Activated CD4-positive, alpha-beta T cell treated with anti-CD3 and anti-CD28 coated beads for 1 hour (primary cell): ENCODE measurements at places on chromosomes 13 and 19.

- no peak for DNase-seq
Observed at GRCh38 chr13:21673789-21674489, 3.1 kb downstream of the FGF9 start.

GRCh38 chr19:17394891-17395415, 957 bp upstream of the CCDC194 start:
- DNase-seq, result peak; percentile 53

GRCh38 chr19:4977299-4978174, 8.6 kb downstream of the KDM4B start:
- DNase-seq, result no peak

- no peak for DNase-seq
Observed at GRCh38 chr19:51131780-51132680, 7.3 kb downstream of the SIGLEC9 start.

DNA sequence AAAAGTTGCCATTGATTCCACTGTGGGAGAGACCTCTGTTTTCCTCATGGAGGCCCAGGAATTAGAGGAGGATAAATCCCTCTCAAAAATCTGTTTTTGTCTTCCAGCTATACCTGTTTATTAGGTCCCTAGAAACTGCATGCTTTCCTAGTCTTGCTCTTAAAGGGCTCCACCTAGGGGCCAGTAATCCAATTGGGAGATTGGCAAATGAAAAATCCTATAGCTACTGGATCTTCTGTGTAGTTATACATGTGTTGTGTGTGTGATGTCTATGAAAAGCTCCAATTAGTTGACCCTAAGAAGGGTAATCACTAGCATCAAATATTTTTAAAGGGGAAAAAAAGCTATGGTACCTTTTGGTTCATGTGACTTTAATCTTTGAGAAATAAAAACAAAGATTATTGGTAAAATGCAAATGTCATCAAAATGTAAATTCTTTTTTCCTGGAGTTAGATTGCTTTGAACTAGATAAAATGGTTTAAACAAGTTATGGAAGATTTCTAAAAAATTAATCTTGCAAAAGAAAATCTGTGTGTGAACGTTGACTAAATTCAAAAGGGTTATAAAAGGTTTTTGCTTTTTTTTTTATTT, 63.4 kb upstream of the C1QTNF9B start:
- no peak for DNase-seq

- no peak for DNase-seq
Observed at GRCh38 chr19:40411125-40411842, 1.9 kb downstream of the PRX start.

GRCh38 chr19:34480971-34481841, at the start of gene WTIP:
Gene WTIP (plus strand): TSS chr19:34481758. CDS start chr19:34481975, 217 bp downstream.
- no peak for DNase-seq

- no peak for DNase-seq
Observed at GRCh38 chr19:43525836-43526771, 897 bp downstream of the ETHE1 start.

GRCh38 chr19:459724-460511, 915 bp downstream of the SHC2 start:
- no peak for DNase-seq

DNA sequence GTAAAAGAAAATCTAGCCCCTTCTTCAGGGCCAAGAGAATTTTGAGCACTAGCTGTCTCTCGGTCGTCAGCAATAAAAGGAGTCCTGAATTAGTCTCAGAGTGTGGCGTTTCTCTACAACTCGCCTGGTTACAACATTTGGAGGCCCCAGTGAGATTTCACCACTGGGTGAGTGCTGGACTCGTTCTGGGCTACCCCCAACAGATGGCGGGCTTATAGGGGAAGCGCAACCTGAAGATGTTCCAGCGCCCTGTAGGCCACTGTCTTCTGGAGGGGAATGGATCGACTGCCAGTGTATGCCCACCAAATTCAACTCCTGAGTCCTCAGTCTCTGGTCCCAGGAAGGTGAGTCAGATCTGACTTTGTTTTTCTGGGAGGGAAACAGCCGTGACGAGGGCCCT, 11.7 kb upstream of the ZNF181 start:
- no peak for DNase-seq

DNA sequence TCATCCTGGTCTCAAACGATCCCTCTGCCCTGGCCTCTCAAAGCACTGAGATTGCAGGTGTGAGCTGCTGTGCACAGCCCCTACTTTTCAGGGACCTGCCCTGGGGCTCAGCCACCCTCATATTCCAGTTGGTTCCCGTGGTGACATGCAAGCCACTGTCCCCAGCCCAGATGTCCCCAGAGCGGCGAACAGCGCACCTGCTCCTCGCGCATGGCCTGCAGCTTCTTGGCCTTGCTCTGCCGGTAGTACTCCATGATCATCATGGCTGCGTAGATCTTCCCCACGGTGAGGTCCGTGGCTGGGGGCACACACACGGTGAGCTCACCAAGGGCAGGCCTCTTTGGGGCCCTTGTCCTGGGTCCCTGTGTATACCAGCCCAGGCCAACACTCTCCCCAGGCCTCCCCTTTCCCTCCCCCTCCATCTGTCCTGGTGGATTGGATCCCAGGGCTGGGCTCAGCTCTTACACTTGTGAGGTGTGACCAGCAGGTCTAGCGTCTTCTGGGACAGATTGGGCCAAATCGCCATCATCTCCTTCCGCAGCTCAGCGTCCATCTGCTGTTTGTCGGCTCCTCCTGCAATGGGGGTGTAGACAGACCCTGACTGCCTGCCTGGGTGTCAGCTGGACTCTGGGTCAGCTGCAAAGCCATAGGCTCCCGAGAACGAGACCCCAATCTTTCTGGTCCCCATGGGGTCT, 64.0 kb downstream of the IER2 start:
- DNase-seq, result no peak

GRCh38 chr19:20928371-20928770, 5.3 kb downstream of the ZNF85 start:
- no peak for DNase-seq

DNA sequence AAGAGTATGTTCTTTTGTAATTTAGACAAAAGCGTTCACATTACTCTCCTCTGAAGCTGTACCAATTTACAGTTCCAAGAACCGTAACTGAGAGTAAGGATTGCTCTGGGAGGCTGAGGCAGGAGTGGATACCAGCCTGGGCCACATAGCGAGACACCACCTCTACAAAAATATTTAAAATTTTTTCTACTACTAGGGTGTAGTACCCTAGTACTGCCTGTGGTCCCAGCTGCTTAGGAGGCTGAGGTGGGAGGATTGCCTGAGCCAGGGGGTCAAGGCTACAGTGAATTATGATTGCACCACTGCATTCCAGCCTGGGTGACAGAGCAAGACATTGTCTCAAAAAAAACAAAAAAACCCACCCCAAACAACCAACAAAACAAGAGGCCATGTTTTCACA, 12.1 kb upstream of the CYP2A6 start:
- DNase-seq, result no peak

DNA sequence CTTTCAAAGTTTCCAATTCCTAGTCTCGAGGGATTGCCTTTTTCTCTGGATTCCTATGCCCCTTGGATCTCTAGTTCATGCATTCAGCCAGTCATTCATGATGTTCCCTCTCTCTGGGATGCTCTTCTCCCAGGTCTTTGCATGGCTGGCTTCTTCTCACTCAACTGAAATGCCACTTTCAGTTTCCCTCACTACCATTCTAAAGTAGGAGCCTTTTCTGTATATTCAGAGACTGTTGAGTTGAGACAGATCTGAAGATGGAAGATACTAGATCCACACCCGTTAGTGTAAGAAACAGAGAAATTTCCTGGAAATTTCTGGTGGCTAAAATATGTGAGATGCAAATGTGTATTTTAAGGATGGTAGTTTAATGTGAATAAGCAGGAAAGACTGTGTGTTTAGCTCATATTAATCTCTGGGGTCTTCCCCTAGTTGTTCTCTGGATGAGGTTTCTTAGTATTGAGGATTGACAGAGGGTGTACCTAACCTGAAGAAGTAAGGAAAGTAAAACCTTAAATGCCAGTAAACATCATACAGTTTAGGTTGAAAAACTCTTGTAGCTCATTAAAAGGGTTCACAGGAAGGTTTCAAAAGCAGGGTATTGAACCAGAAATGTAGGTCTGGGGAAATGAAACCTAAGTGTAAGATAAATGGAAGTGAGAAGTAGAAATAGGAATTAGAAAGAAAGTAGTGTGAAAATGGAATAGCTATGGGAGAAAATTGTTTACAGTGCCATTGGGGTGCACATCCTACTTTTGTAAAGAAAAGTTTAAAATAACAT, 331.3 kb downstream of the NDFIP2 start:
- no peak for DNase-seq

DNA sequence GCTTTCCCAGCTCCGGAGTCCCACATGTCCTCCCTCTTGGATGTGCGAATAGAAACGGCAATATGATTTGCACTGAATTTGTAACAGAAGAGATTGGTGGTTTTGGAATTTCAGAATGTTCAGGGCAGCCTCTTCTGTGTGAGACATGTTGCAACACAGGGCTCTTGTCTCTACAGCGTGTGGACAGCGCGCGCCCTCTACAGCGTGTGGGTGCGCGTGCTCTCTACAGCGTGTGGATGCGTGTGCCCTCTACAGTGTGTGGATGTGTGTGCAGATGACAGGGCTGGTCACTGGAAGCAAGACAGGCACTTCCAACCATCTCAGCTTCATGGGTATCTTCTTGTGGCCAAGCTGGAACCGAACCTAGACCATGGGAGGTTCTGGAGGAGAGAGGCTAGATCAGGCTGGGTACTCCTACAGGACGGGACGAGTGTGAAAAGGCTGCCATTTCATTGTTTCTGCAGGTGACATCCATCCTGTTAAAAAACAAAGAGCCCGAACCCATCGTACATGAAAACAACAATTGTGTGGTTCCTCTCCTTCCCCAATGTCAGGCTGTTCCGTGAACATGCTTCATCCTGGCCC, 78.4 kb downstream of the TEX29 start:
- DNase-seq, result no peak

- no peak for DNase-seq
Observed at GRCh38 chr13:43140985-43141384, 117.6 kb downstream of the DNAJC15 start.

DNA sequence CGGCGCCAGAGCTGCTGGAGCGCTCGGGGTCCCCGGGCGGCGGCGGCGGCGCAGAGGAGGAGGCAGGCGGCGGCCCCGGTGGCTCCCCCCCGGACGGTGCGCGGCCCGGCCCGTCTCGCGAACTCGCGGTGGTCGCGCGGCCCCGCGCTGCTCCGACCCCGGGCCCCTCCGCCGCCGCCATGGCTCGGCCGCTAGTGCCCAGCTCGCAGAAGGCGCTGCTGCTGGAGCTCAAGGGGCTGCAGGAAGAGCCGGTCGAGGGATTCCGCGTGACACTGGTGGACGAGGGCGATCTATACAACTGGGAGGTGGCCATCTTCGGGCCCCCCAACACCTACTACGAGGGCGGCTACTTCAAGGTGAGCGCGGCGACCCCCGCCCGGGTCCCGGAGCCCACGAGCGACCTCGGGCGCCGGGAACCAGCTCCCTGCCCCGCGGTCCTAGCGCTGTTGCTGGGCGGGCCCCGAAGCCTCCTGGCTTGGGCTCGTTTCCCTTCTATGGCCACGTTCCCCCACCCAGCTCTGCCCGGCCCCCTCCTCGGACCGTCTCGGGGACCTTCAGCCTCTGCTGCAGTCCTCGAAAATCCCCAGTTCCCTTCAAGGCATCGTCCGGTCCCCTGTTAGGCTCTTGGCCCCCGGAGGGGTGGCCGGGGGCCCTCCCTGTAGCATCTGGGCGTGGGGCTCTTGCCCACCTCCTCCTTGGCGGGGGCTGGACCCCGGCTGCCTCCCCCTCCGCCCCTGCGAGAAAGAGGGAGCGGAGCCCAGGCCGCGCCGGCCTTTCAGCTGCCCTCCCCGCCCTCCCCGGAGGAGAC, at the start of gene CDC34:
CDC34 (plus strand) TSS at position 8 of the 808 bp plus-strand sequence; CDS start at position 180, 172 bp downstream.
- no peak for DNase-seq

- peak; percentile 81 for DNase-seq
Observed at GRCh38 chr19:9827289-9828238, at the start of gene UBL5. Gene UBL5 (plus strand): TSS chr19:9827918. CDS start chr19:9828338, 420 bp downstream.

DNA sequence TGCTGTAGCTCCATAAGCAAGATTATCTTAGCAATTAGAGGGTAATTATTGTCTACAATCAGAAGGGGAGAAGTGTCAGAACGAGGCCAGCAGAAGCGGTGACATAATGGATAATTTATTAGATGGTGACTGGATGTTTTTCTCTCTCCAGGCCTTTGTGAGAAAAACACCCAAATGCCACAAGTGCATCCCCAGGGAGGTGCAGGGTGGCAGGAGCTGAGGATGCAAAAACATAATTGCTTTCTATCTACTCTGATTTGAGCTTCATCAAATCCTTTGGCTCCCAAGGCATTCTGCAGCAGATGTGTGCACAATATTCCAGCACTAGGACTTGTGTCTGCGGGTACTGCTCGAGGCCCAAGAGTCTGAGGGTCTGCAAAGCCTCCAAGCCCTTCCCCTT, 220.1 kb upstream of the SERP2 start:
- no peak for DNase-seq

GRCh38 chr13:111460548-111461444, 140.4 kb downstream of the TEX29 start:
- no peak for DNase-seq

- no peak for DNase-seq
Observed at GRCh38 chr13:61339054-61339621, 76.5 kb downstream of the PCDH20 start.

- no peak for DNase-seq
Observed at GRCh38 chr13:26051657-26052311, at the start of gene SHISA2. Gene SHISA2 (minus strand): TSS chr13:26052016. CDS start chr13:26050975, 1,041 bp downstream.

- DNase-seq, result no peak
Observed at GRCh38 chr19:39360599-39360998, 18.4 kb downstream of the SAMD4B start.

DNA sequence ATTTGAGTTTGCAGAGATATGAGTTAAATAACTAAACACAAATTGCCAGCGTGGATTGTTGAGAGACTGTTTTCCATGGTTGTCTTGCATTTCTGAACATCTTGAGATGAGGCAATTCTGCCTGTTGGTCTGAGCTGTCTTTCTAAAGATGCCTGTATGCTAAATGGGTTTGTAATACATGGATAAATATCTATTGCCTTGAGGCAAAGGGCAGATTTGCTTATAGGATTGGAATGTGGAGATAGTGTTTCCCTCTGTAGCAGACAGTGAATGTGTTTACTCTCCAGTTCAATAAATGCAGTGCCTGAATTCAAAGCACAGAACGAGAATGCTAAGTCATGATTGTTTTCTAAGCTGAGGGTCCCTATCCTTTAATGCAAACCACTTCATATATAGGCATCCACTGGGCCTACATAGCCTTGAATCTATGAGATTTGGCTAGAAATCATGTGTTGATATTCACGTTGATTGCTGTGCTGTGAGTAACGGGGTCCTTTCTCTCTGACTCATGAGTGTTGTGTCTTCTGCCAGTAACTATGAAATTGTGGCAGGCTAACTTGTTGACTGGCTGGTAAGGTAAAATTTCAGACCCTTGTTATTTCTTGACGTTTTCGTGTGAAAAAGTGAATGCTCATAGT, 2554.8 kb downstream of the PCDH9 start:
- no peak for DNase-seq

GRCh38 chr19:13014921-13015280, 19.6 kb downstream of the NFIX start:
- DNase-seq, result no peak
